RPMI7951 (cell line): ENCODE measurements at places on chromosomes 5 and 9. TPM values are rescaled to one million over a fixed set of nuclear protein-coding genes. Genes with fewer than 3 reads are reported as not detected.

PCDHB11 gene
- total RNA-seq, result 0.12 and 0.20 TPM in 2 replicates

ADAMTSL1 gene
- 24.4 and 25.1 TPM in 2 replicates for total RNA-seq

RBM22 gene
- total RNA-seq, result 34.2 and 38.0 TPM in 2 replicates

FXN gene
- 3.0 and 3.7 TPM in 2 replicates for total RNA-seq

LCN1 gene
- not detected in 2 replicates for total RNA-seq
